ENCODE measurements at places on chromosomes 2 and 18.

DNA sequence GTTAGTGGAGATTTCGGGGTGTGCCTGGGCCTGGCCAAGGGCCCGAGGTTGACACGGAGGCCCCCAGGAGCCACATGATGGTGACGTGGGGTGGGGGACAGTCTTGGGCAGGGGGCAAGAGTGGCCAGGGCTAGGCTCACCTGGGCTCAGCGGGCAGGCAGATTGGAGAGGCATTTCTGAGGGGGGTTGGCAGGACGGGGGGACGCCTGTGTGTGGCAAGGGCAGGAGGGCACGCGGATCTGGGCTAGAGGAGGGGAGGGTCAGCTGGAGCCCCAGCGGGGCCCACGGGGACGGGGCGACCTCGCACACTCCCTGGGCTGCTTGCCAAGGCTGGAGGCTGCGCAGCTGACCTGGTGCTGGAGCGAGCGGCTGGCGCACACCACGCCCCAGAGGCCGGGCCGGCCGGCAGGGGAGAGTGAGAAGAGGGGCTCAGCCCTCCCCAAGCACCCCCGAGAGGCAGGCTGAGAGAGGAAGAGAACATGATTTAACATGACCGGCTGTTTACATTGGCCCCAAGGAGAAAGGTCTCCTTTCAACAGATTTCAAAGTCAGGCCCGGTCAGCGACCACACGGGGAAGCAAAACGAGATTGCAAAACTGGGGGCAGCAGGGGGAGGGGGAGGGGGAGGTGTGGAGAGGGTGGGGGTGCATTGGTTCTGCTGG lies 38.0 kb upstream of the SNED1 start:
- H3K27ac ChIP-seq, result no peak overlapping the region
- no peaks in the 10 kb centered on the region for H3K4me1 ChIP-seq
- H3K36me3 ChIP-seq, result no peaks in the 10 kb centered on the region
- H3K4me3 ChIP-seq, result no peak overlapping the region
- DNase-seq, result no peak

DNA sequence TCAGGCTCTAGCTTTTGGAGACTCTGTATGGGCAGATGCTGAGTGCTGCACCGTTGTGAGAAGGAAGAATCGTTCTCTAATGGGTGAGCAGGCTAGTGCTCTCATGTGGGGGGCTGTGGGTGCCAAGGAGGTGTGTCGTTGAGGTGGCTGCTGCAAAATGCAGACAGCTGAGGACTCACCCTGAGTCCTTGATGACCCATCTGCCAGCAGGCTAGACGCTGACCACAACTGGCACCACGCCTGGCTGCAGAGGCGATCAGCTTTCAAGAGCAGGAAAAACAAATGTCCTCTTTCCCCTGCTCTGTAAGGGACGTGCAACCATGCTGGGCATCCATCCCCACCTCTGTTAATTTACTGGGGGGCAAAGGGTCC lies 48.2 kb downstream of the HAUS1 start:
- no peaks in the 10 kb centered on the region for H3K36me3 ChIP-seq
- H3K27me3 ChIP-seq, result no peaks in the 10 kb centered on the region
- H3K27ac ChIP-seq, result no peak overlapping the region
- no peak for DNase-seq
- no peak overlapping the region for H3K4me3 ChIP-seq

DNA sequence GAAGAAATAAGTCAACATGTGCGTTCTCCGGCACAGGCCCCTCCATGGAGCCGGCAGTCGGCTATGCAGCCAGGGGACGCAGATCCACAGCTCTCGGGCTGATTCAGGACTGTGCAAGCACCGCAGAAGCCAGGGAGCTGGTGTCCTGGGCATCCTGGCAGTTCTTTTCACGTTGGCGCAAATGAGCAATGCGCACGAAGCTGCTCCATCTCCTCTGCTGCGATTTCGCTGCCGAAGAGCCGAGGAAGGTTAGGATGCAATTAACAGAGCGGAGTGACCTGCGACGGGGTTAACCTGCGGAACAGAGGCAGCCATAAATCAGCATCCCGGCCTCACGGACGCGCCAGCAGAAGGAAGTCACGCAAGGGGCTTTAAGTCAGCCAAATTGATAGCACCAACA lies 107.1 kb upstream of the POU3F3 start:
- no peak for DNase-seq
- no peaks in the 10 kb centered on the region for H3K36me3 ChIP-seq
- no peaks in the 10 kb centered on the region for H3K27me3 ChIP-seq

- DNase-seq, result no peak
- H3K4me3 ChIP-seq, result no peak overlapping the region
- H3K36me3 ChIP-seq, result no peaks in the 10 kb centered on the region
- H3K27ac ChIP-seq, result no peak overlapping the region
These were observed 2.4 kb downstream of the TTN start for GRCh38 chr2:178804791-178805190.

All from effector memory CD8-positive, alpha-beta T cell (primary cell).